ENCODE measurements at places on chromosomes 16 and 17. TPM values are rescaled to one million over a fixed set of nuclear protein-coding genes. Genes with fewer than 3 reads are reported as not detected.

G6PC1 gene
- not detected for total RNA-seq

DEXI gene
- total RNA-seq, result 25.5 TPM

MYH1 gene
- total RNA-seq, result not detected

SLFN11 gene
- total RNA-seq, result 35.6 TPM

LYZL6 gene
- not detected for total RNA-seq

WFDC1 gene
- total RNA-seq, result not detected

KRT23 gene
- not detected for total RNA-seq

CCL4 gene
- 49.4 TPM for total RNA-seq

SP2 gene
- 18.1 TPM for total RNA-seq

GUCY2D gene
- total RNA-seq, result not detected

CDT1 gene
- 158 TPM for total RNA-seq

FZD2 gene
- total RNA-seq, result not detected

CTRB2 gene
- not detected for total RNA-seq

HOXB9 gene
- 3.4 TPM for total RNA-seq

RPL23 gene
- 1,966 TPM for total RNA-seq

ICAM2 gene
- 54.5 TPM for total RNA-seq

GRCh38 chr16:58024486-58025350 lies 836 bp upstream of the MMP15 start:
- peaks cover 10% of the 10 kb centered on the region for H3K4me1 ChIP-seq
- peaks cover 13% of the 10 kb centered on the region for H3K27me3 ChIP-seq
- peak overlapping the region; percentile 78 for H3K4me3 ChIP-seq
- peak; percentile 12 for DNase-seq
- no peaks in the 10 kb centered on the region for H3K36me3 ChIP-seq
- H3K27ac ChIP-seq, result peak overlapping the region; percentile 65

- no peaks in the 10 kb centered on the region for H3K36me3 ChIP-seq
- H3K4me1 ChIP-seq, result no peaks in the 10 kb centered on the region
- H3K27me3 ChIP-seq, result no peaks in the 10 kb centered on the region
- no peak overlapping the region for H3K27ac ChIP-seq
These were observed 187.7 kb downstream of the CBLN1 start for GRCh38 chr16:49093939-49094338.

- no peaks in the 10 kb centered on the region for H3K27me3 ChIP-seq
- DNase-seq, result no peak
- H3K27ac ChIP-seq, result peak overlapping the region; percentile 95
- H3K36me3 ChIP-seq, result peaks cover 7% of the 10 kb centered on the region
- peaks cover 75% of the 10 kb centered on the region for H3K4me1 ChIP-seq
- H3K4me3 ChIP-seq, result no peak overlapping the region
These were observed 3.0 kb downstream of the MT2A start for GRCh38 chr16:56611281-56611833.

- no peaks in the 10 kb centered on the region for H3K36me3 ChIP-seq
- H3K4me1 ChIP-seq, result no peaks in the 10 kb centered on the region
- H3K27me3 ChIP-seq, result no peaks in the 10 kb centered on the region
- no peak overlapping the region for H3K27ac ChIP-seq
- no peak for DNase-seq
- no peak overlapping the region for H3K4me3 ChIP-seq
These were observed 9.5 kb downstream of the MYCBPAP start for GRCh38 chr17:50517504-50518383.

DNA sequence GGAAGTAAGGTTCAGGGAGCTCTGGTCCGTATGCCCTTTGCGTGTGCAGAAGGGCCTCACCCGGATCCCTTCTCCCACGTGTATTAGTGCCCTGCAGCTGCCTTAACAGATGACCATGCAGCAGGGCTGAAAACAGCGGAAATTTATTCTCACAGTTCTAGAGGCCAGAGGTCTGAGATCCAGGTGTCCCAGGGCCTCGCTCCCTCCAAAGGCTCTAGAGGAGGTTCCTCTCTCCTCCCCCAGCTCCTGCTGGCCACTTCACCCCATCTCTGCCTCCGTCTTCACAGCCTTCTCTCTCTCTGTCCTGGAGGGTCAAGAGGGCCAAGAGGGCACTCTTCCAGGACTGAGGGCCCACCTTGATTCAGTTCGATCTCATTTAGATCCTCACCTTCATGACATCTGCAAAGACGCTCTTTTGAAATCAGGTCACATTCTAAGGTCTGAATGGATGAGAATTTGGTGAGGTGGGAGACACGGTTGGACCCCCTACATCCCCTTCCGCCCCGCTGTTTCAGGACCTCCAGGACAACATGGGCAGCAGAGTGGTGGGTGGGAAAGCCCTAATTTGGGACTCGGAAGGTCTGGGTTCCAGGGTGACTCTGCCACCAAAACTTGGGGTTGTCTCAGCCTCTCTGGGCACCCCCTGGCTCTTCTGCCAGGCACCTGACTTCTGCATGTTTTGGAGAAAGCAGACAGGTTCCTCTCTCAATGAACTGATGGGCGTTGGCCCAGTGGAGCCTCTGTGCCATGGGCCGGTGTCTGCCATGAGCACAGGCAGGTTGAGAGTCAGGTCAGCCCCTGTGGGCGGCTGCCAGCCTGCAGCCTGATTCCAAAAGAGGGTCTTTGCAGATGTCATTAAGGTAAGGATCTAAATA lies 361.2 kb downstream of the SEC14L1 start:
- no peak for DNase-seq
- H3K27me3 ChIP-seq, result no peaks in the 10 kb centered on the region
- H3K27ac ChIP-seq, result peak overlapping the region; percentile 6
- no peak overlapping the region for H3K4me3 ChIP-seq

DNA sequence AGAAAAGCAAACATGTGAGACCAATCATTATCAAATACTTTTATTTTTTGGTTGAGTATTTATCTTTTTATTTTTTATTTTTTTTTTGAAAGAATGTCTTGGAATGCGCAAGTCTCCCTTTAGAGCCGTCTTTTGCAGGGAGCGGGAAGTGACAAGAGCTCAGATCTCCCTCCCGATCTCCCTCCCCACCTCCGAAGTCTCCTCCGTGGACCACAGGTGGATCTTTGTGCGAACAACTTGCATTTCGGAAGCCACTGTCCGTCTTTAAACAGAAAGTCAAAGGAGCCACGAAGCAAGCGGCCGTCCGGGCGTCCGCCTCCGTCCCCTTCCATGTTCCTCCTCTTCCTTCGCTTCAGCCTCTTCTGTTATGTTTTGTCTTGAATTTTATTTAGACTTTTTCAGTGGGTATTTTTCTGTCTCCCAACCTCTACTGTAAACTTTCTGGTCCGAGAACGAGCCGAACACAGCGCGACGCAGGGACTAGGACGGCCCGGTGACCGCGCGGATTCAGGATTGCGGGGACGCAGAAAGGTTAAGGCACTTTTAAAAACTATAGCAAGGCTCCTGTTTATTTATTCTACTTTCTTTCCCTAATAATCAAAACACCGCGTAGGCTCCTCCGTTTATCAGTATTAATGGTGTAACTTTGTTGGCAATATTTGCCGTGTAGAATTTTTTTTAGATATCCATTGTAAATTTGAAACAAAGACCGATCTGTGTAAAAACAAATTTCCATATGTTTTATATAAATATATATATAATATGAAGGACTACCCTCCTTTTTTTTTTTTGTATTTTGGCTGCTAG lies 3.3 kb downstream of the FOXF1 start:
- no peak for DNase-seq
- peaks cover 2% of the 10 kb centered on the region for H3K36me3 ChIP-seq
- peak overlapping the region; percentile 2 for H3K4me3 ChIP-seq
- H3K27me3 ChIP-seq, result peaks cover 86% of the 10 kb centered on the region
- H3K4me1 ChIP-seq, result peaks cover 13% of the 10 kb centered on the region

GRCh38 chr17:80277751-80278671 lies 17.4 kb downstream of the RNF213 start:
- H3K27me3 ChIP-seq, result no peaks in the 10 kb centered on the region
- H3K36me3 ChIP-seq, result peaks cover 33% of the 10 kb centered on the region
- H3K4me3 ChIP-seq, result no peak overlapping the region
- H3K4me1 ChIP-seq, result peaks cover 15% of the 10 kb centered on the region
- no peak for DNase-seq

GRCh38 chr16:17359788-17360390 lies 110.9 kb downstream of the XYLT1 start:
- H3K4me1 ChIP-seq, result peaks cover 71% of the 10 kb centered on the region

GRCh38 chr17:82603981-82604448 lies 44.2 kb downstream of the WDR45B start:
- no peak overlapping the region for H3K4me3 ChIP-seq
- H3K4me1 ChIP-seq, result peaks cover 6% of the 10 kb centered on the region
- no peaks in the 10 kb centered on the region for H3K27me3 ChIP-seq
- H3K27ac ChIP-seq, result peak overlapping the region; percentile 28
- no peak for DNase-seq

DNA sequence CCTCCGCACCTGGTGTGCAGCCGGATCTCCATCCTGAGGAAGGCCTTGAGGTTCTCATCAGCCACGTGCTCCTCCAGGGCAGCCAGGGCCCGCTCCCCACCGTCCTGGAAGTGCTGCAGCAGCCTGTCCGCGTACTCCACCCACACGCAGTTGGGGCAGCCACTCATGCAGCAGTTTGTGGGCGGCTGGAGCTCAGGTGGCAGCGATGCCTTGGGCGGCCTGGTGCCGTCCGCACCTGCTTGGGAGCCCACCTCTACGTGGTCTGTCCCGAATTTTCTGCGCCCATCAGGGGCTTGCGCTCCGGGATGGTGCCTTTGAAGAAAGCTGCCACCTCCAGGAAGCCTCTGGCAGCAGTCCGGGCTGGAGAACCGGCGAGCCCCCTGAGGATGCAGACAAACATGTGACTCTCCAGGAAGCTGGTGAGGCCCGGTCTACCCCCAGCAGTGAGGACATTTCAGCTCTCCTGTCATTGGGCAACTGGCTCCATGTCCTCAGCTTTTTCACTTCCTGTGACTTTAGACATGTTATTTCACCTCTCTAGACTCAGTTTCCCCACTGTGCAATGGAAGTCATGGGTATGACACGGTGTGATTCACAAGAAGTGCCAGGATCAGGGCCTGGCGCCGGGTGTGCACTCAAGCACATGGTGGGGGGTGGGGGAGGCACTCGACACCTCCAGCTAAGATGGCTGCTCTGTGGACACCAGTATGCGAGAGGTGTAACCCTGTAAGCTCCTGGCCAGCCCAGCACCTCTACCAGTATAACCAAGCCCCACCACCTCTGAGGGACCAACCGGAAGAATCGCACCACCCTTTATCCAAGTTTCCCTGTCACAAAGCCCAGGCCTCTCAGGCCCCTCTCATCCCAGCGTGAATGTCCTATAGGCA lies 957 bp downstream of the OXLD1 start:
- peaks cover 51% of the 10 kb centered on the region for H3K36me3 ChIP-seq
- peak overlapping the region; percentile 99 for H3K27ac ChIP-seq
- peak overlapping the region; percentile 98 for H3K4me3 ChIP-seq
- H3K4me1 ChIP-seq, result peaks cover 37% of the 10 kb centered on the region
- DNase-seq, result peak; percentile 65

GRCh38 chr16:57235128-57236021 lies 9.7 kb upstream of the ARL2BP start:
- DNase-seq, result no peak
- peaks cover 5% of the 10 kb centered on the region for H3K4me1 ChIP-seq
- no peaks in the 10 kb centered on the region for H3K27me3 ChIP-seq
- peak overlapping the region; percentile 10 for H3K27ac ChIP-seq

DNA sequence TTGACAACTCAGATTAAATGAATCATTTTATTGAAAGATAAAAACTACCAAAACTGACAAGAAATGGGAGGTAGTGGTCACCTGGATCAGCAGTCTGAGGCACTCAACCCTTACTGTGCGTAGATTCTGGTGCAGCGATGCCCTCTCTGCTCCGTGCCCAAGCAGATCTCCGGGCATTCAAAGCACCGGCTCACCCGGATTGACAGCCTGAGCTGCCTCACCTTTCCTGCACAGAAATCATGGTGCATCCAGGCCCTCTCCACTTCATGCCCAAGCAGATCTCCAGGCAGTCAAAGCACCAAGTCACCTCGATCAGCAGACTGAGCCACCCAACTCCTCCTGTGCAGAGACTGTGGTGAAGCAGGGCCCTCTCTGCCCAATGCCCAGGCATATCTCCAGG lies 196.8 kb downstream of the CA10 start:
- peaks cover 15% of the 10 kb centered on the region for H3K27me3 ChIP-seq
- H3K4me3 ChIP-seq, result no peak overlapping the region
- DNase-seq, result no peak
- H3K4me1 ChIP-seq, result no peaks in the 10 kb centered on the region
- no peak overlapping the region for H3K27ac ChIP-seq

GRCh38 chr17:58665946-58666857 lies 25.6 kb downstream of the TEX14 start:
- H3K36me3 ChIP-seq, result no peaks in the 10 kb centered on the region
- peaks cover 7% of the 10 kb centered on the region for H3K4me1 ChIP-seq
- H3K27ac ChIP-seq, result no peak overlapping the region
- no peak for DNase-seq
- H3K27me3 ChIP-seq, result peaks cover 8% of the 10 kb centered on the region
- H3K4me3 ChIP-seq, result no peak overlapping the region

GRCh38 chr16:81646561-81646960 lies 132.5 kb upstream of the PLCG2 start:
- H3K4me1 ChIP-seq, result peaks cover 15% of the 10 kb centered on the region
- no peaks in the 10 kb centered on the region for H3K36me3 ChIP-seq
- DNase-seq, result no peak
- H3K27me3 ChIP-seq, result no peaks in the 10 kb centered on the region
- H3K4me3 ChIP-seq, result no peak overlapping the region

GRCh38 chr17:7113273-7114071 lies 1.1 kb downstream of the ASGR2 start:
- no peak overlapping the region for H3K4me3 ChIP-seq
- no peak overlapping the region for H3K27ac ChIP-seq
- H3K27me3 ChIP-seq, result no peaks in the 10 kb centered on the region
- peaks cover 4% of the 10 kb centered on the region for H3K4me1 ChIP-seq
- DNase-seq, result no peak
- no peaks in the 10 kb centered on the region for H3K36me3 ChIP-seq

GRCh38 chr16:73043828-73044467 lies 4.0 kb downstream of the ZFHX3 start:
- no peak overlapping the region for H3K4me3 ChIP-seq
- no peak for DNase-seq
- H3K4me1 ChIP-seq, result peaks cover 2% of the 10 kb centered on the region
- H3K36me3 ChIP-seq, result no peaks in the 10 kb centered on the region
- peaks cover 33% of the 10 kb centered on the region for H3K27me3 ChIP-seq

DNA sequence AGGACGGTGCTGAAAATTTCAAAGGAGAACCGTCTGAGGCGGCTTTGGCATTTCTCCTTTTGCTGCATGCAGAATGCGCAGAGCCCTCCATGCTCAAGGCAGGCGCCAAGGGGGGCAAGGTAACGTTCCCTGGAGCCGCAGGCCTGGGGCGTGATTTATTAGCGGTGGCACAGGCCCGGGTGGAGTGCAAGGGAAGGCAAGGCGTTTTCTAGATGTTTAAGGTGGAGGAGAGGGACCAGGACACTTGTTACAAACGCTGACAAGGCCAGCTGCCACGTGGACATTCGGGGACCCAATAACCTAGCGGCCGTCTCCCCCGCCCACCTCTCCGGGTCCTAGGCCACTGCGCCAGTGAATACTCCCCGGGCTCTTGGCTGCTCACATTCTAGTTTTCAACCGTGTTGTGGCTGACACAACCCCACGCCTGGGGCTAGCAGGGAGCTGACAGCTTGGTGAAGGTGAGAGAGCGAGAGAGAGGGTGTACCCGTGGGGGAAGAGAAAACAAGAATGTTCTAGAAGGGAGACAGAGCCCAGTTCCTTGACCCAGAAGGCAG lies 250.1 kb downstream of the C16orf95 start:
- no peaks in the 10 kb centered on the region for H3K4me1 ChIP-seq
- H3K27me3 ChIP-seq, result peaks cover 56% of the 10 kb centered on the region
- H3K36me3 ChIP-seq, result no peaks in the 10 kb centered on the region
- H3K27ac ChIP-seq, result no peak overlapping the region

- H3K36me3 ChIP-seq, result peaks cover 4% of the 10 kb centered on the region
- no peak overlapping the region for H3K4me3 ChIP-seq
- peak; percentile 24 for DNase-seq
These were observed 10.7 kb downstream of the GNAO1 start for GRCh38 chr16:56202036-56202435.

GRCh38 chr16:17078931-17079631 lies 391.7 kb downstream of the XYLT1 start:
- no peaks in the 10 kb centered on the region for H3K27me3 ChIP-seq
- H3K27ac ChIP-seq, result no peak overlapping the region
- no peak overlapping the region for H3K4me3 ChIP-seq
